ENCODE measurements at places on chromosomes 16 and 17. TPM values are rescaled to one million over a fixed set of nuclear protein-coding genes. Genes with fewer than 3 reads are reported as not detected.

CDRT4 gene
- polyA plus RNA-seq = 4.6 TPM

DNA sequence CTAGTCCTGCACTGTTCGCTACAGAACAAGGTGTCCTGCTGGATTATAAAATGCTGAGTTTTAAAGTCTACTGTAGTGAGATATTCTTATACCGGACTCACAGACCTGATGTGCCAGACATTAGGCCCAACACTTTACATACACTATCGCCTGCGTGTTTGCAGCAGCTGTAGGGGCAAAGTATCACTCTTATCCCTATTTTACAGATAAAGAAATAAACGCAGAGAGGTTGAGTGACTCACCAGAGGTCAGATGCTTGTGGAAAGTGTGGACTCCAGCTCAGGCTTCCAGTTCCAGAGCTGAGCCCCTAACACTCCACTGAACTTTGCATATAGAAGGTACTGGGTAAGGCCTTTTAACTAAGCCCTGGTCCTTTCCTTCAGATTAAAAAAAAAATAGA, 47.4 kb downstream of the PLXDC1 start:
- DNase-seq = no peak

- no peak for DNase-seq
These were observed 256.9 kb downstream of the ENGASE start for GRCh38 chr17:79331492-79331891.

GRCh38 chr16:79101491-79101890, 499.0 kb downstream of the MAF start:
- DNase-seq = no peak

RABEP1 gene
- polyA plus RNA-seq = 21.1 TPM

BAIAP3 gene
- polyA plus RNA-seq = 8.2 TPM

GRCh38 chr16:4962716-4963115, 4.6 kb downstream of the SEC14L5 start:
- DNase-seq = no peak

MMP25 gene
- polyA plus RNA-seq = 0.65 TPM

NPTX1 gene
- 0.39 TPM for polyA plus RNA-seq

Measured in kidney (tissue), 22 donors.